ENCODE measurements at places on chromosomes 1 and 21.

GRCh38 chr1:102002057-102002456 lies 5.3 kb upstream of the OLFM3 start:
- DNase-seq = no peak

- no peak for DNase-seq
Measured at GRCh38 chr1:103931891-103932290, 182.2 kb downstream of the AMY1C start.

GRCh38 chr1:3247521-3248121 lies 178.6 kb downstream of the PRDM16 start:
- no peak for DNase-seq

- peak; percentile 78 for DNase-seq
Measured at GRCh38 chr1:167479331-167479979, 38.9 kb downstream of the CD247 start.

DNA sequence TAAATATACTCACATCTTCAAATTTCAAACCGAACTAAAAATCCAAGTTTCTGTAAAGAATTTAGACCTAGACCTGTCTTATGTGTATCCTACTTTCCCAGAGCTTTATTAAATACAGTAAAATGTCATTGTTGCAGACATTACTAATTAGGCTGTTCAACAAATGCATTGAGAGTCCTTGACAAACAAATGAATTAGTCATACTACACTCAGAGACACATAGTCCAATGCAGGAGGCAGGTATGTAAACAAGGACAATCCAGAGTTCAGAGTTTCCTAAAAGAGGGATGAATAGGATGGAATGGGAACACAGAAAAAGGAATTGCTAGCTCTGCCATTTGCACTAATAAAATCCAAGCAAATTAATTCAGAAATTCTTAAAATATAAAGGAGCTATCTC lies 1.6 kb upstream of the EGLN1 start:
- no peak for DNase-seq

DNA sequence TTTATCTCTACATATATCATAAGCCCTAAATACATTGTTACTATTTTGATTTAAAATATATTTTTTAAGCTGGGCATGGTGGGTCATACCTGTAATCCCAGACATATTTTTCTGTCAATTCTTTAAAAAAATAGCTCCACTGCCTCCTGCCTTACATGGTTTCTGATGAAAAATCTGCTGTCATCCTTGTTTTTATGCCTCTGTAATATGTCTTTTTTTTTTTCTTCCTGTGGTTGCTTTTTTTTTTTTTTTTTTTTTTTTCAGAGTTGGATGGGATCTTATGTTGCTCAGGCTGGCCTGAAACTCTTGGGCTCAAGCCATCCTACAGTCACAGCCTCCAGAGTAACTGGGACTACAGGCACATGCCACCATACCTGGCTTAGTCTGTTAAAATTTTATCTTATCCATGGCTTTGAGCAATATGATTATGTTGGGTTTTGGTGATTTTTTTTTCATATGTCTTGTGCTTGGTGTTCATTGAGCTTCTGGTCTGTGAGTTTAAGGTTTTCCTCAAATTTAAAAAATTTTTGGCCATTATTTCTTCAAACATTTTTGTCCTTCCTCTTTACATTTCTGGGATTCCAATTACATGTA lies 12.4 kb upstream of the EDARADD start:
- DNase-seq = no peak

DNA sequence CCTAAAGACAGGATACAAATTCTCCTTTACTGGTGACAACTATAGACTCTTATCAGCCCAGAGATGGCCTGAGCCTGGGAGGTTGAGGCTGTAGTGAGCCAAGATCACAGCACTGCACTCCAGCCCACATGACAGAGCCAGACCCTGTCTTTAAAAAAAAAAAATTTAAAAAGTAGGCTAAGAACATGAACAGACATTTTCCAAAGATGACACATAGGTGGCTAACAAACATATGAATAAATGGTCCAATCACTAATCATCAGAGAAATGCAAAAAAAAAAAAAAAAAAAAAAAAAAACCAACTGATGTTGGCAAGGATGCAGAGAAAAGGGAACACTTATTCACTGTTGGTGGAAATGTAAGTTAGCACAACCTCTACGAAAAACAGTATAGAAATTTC lies 65.0 kb downstream of the TOR3A start:
- DNase-seq = no peak

GRCh38 chr1:238649200-238649599 lies 737.2 kb upstream of the CHRM3 start:
- no peak for DNase-seq

Data from immature natural killer cell (primary cell).